ENCODE measurements at places on chromosomes 1 and 21. TPM values are rescaled to one million over a fixed set of nuclear protein-coding genes. Genes with fewer than 3 reads are reported as not detected.

- DNase-seq, result no peak
Observed at GRCh38 chr1:204819495-204819894, 51.2 kb upstream of the NFASC start.

- DNase-seq, result no peak
Observed at GRCh38 chr1:27592931-27593677, 10.8 kb downstream of the AHDC1 start.

CYP4A11 gene
- total RNA-seq, result not detected

DNA sequence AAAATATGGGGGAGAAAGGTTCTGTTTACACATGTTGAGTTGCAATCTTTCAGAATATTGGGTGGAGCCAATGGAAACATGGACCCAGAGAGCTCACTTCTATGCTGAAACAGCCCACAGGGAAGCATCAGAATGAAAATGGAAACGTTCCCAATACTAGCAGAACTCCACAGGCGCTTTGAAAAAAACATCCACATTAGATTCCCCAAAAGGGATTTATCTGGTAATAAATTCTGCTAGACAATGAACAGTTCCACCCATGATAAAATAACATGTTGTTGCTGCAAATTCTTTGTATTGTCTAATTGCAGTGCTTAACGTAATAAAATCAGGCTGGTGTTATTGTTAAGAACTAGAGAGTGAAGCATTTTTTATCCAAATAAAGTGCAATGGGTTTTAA lies 197.0 kb downstream of the GABPA start:
- DNase-seq, result no peak

DNA sequence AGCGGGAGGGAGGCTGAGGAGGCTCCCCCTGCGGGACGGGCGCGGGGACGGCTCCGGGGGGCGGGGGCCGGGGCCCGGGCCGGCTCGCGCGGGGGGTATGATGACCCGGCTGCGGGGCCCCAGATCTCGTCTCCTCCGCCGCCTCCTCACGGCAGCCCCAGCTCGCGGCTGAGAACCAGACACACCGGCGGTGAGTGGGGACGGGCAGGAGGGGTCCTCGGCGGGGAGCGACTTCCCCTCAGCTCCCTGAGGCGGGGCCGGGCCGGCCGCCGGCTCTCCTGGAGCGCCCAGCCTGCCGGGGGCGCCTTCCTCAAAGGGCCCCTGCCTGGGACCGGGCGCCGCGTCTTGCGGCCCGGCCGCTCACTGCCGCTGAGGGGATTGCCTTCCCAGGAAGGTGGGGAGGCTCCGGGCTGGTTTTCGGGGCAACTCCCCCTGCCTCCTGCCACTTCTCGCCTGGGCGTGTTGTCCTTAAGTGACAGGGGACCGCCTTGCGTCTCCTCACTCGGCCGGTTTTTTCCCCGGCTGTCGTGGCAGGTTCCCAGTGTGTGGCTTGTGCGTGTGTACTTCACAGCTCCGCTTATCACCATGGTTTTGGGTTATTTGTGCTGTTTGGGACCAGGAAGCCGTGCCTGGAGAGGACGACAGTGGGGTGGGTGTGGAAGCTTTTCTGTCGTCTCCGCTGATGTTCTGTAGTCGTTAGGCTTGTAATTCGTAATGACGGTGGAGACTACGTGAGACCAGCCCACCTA lies 800 bp downstream of the HIPK1 start:
- peak; percentile 65 for DNase-seq

DNA sequence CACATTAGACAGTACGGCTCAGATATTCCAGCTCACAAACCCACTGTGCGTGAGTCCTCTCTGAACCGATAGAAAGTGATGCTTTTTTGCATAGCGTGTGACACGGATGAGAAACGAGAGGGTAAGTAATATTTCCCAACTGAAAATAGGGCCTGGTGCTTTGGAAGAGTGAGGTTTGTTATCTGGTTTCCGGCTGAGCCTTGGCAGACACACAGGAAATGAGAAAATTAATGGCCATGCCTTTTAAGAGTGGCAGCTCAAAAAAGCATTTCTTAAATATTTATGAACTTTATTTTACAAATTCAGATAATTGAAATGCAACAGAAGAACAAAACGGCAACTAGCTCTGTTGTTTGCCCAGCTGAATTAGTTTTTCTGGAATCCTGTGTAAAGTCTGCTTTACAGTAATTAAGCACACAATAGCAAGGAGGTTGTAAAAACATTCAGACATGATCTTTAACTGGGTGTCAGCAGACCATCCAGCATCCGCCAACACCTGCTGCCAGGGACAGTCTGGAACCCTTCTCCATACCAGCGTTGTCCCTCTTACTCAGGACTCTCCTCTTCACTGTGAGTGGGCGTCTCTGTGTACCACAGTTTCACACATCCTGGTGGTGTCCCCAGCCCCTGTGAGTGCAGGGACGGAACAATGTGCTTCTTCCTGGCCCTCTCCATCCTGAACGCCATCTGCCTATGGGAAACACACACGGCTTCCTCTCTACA lies 155.4 kb downstream of the PGBD5 start:
- DNase-seq, result peak; percentile 26

DNA sequence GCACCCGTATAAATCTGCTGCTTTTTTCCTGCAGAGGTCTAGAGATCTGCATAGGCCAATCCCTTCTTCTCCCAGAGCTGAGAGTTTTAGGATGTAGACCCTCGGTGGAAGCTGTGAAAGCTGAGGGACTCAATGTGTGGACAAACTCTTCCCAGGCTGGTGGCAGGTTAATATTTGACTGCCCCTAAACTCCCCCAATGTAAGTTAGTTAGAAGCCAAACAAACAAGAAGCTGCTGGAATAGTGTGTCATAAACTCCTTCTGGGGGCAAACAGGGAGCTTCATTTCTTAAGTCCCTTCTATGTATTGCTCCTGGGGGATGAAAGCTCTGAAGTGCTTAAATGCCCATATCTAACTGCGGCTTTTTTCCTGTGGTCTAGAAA lies 72.3 kb downstream of the SCMH1 start:
- no peak for DNase-seq

DNA sequence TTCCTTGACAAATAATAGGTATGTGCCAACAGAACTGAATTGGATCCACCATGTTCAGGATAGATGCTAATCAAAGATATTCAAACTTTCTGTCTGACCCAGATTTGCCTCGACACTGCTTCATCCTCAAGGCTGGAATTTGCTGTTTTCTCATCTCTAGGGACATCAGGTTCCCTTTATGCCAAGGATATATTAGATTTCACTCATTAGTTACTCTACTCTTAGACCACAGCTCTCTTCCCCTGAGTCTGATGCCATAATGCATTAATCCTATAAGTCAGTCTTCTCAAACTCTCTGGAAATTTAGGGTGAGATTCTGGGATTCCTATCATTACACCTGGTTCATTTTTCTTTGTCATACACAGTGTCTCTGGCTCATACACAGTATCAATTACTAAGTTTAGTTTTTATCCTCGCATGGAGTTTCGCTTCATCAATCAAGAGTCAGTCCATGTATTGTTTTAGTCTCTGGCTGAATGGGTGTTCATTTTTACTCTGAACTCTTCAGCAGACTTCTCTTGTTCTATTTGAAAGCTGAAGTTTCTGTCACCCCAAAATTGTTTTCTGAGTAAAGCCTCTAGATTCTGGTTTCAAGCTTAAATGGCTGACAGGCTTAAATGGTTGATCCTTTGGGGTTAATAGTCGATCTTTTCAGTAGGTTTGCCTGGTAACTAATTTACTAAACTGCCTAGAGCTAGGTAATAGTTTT lies 9.3 kb upstream of the DCAF6 start:
- no peak for DNase-seq

DNA sequence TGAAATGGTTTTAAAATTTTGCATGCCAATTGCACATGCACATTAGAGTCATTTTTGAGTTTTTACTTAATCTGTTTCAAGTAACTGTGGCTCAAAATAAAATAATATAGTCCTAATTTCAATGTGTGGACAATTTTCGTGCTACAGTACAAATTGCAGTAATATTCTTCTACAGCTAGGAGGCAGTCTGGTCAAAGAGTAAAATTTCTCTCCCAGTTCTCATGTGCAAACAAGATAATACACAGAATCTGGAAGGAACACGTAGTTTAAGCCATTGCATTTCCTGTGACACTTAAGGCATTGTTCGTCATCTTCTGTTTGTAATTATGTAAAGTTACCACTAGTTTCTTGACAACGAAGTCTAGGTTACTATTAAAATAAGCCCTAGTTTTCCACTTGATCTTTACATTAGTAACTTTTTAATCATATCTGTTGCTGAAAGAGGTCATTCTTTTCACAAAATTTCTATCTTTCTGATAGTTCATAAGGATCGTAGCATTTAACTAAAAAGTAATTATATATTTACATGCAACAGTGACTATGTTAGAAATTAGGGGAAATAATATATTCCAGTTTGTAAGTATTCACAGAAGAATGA lies 28.9 kb downstream of the ODR4 start:
- DNase-seq, result no peak

- peak; percentile 93 for DNase-seq
Observed at GRCh38 chr21:14215971-14216641, at the start of gene RBM11. RBM11 (plus strand) TSS chr21:14216157; CDS start chr21:14216187, 30 bp downstream.

NFASC gene
- 6.6 TPM for total RNA-seq

DNA sequence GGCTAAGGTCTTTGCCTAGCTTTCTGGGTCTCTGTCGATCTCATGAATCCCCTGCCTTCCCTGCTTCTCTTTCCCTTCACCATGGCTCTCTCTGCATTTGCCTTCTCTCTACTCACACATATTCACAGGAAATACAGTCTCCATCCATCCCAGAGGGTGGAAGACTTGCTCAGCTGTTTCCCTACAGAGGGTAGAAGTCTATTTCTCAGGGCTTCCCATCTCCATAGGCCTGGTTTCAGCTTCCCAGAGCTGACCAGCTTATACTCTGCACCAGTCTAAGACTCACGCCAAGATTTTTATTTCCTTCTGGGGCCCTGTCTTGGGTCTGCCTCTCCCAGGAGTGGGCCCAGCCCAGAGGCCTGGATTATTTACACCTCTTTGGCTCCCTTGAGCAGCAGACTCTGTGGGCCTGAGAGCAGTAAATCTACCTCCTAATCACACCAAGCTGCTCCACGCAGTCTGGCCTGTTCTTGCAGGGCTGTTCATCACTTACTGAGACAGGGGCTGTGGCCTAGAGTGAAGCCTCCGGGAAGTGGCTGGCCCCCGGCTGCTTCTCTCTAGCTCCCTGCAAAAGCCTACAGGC lies 102.5 kb downstream of the PLXNA2 start:
- no peak for DNase-seq

PLPP3 gene
- total RNA-seq, result 44.5 TPM

DNA sequence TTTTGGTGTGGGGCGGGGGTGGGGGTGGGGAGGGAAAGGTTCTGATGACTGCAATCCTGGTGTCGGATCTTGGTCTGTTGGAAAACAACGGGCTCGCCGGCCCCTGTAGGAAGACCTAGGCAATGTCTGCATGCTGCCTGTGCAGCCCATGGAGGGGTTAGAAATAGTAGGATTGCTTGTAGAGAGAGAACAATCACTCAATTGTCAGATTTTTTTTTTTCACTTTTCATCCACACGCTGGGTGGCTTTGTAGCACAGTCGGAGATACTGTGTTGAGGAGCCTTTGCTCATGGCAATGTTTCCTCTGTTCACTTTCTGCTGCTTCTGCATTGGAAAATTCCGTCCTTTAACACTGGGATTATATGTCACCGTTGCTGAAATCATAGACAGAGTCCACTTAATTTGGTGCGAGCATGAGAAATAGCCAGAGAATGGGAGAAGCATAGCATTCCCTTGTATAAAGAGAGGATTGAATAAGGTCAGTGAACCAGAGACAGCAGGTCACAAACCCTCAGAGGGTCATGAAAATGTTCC lies 107.5 kb downstream of the MRPS6 start:
- DNase-seq, result no peak

DIO1 gene
- total RNA-seq, result 1.2 TPM

DNA sequence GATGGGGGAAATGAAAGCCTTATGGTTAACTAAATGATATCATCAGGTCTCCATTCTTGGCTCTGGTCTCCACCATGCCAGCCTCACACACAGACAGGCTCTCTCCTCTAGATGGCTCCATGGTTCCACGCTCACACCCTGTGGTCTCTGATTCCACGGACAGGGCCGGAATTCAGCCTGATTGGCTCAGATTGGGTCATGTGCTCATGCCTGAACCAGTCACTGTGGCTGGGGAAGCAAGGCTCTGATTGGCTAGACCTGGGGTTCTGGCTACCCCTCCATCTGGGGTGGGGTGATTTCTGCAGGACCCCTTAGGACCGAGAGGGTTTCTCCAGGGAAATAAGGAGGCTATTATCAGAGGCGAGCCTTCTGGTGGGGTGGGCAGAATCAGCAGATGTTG lies 277.0 kb downstream of the PTPRU start:
- DNase-seq, result peak; percentile 13

GJA5 gene
- total RNA-seq, result 68.2 TPM

GRCh38 chr1:146021622-146022402 lies at the start of gene HJV:
HJV (minus strand) TSS chr1:146021735; CDS start chr1:146020231, 1,504 bp downstream.
- no peak for DNase-seq

EPHA2 gene
- total RNA-seq, result 62.6 TPM

DNA sequence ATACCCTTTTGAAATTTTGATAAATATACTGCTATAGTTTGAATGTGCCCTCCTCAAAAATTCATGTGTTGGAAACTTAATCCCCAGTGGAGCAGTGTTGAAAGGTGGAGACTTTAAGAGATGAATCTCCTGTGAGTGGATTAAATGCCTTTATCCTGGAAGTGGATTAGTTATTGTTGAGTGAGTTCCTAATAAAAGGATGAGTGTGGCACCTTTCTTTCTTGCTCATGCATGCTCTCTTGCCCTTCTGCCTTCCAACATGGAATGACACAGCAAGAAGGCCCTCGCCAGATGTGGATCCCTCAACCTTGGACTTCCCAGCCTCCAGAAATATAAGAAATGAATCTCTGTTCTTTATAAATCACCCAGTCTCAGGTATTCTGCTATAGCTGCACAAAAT lies 51.8 kb downstream of the CD160 start:
- DNase-seq, result no peak
